ENCODE measurements at places on chromosomes 11 and 22.

DNA sequence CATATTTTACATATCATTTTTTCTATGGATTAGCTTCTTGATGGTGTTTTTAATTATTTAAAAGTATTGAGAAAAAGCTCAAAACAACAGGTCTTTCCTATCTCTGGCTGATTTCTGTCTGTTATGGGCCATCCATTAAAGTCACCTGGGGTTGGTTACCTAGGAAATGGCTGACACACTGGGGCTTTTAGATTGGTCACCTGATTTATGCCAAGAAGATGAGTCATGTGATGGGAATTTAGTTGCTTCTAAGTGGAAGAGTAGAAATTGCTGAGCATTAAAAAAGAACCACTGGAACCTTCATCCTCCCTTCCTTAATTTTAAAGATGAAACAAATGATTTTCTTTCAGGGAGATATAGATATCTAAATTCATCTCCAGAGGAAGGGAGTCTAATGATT is 48.8 kb upstream of the LARGE1 start:
- DNase-seq = no peak

DNA sequence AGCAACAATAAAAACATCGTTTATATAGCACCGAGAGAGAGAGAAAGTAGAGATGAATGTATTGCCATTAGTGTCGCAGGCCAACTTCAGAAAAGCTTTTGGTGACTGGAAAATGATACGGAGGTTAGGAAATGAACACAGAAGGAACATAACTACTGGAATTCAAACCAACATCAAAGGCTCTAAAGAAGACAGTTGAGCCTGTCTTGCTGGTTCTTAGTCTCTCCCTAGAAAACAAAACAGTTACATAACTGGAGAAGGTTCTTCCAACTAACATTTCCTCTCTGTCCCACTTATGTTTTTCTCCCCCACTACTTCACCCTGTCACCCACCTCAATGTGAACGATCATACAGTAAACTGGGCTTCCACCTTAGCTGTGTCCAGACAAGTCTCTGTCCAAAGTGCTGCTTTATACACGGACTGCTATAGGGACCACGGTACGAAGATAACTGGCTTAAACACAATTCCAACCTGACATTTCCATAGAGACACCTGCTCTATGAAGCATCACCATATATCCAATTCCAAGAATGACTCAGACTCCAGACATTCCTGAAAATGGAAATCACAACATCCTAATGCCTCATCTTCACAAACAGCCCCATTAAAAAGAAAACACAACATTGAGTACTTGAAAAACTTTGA is 85.2 kb upstream of the ARHGAP32 start:
- DNase-seq = no peak

GRCh38 chr11:70751142-70751734 is 352.9 kb downstream of the CTTN start:
- no peak for DNase-seq

- DNase-seq = no peak
Measured at GRCh38 chr11:17428925-17429324, 40.5 kb upstream of the KCNJ11 start.

DNA sequence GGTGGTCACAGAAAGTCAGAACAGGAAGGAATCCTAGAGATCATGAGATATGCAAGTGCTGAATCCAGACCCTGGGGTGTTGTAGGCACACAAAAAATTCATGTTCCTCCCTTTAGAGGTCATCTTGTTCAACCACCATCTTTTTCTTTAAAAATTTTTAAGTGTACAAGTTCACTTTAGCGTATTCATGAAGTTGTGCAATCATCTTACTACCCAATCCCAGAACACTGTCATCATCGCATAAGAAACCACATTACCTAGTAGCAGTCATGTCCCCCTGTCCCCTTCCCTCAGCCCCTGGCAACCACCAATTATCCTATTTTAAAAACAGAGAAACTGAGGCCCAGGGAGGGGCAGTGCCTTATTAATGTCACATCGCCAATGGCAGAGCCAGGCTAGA is 20.3 kb upstream of the WNT11 start:
- DNase-seq = no peak

GRCh38 chr22:30314915-30315314 is 11.8 kb downstream of the TBC1D10A start:
- no peak for DNase-seq

DNA sequence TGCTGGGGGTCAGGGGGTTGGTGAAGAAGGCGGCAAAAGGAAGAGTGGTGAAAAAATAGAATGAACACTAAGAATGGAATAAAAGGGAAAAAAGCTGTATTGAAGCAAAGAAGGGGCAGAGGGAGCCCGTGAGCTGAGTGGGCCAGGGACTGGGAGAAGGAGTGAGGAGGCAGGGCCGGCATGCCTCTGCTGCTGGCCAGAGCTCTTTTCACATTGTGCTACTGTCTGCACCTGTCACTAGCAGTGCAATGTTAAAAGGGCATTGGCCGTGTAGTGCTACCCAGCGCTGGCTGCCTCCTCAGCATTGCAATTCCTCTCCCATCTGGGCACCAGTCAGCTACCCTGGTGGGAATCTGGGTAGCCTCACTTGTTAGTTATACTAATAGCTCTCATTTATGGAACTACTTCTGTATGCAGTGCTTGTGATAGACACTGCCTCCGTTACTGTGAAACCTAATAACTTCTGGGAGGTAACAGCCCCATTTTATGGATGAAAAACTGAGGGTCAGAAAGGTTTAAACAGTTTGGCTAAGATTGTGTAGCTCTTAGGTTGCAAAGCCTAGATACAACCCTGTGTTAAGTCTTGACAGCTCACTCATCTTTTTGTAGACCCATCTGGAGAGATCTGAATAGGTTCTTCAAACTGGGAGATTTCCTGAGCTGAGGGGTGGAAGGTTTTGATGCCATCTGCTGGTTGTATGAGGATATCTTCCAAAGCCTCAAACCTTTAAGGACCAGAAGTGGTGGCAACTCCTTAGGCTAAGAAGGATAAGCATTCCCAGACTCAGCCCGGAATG is 8.5 kb downstream of the YPEL4 start:
- no peak for DNase-seq

DNA sequence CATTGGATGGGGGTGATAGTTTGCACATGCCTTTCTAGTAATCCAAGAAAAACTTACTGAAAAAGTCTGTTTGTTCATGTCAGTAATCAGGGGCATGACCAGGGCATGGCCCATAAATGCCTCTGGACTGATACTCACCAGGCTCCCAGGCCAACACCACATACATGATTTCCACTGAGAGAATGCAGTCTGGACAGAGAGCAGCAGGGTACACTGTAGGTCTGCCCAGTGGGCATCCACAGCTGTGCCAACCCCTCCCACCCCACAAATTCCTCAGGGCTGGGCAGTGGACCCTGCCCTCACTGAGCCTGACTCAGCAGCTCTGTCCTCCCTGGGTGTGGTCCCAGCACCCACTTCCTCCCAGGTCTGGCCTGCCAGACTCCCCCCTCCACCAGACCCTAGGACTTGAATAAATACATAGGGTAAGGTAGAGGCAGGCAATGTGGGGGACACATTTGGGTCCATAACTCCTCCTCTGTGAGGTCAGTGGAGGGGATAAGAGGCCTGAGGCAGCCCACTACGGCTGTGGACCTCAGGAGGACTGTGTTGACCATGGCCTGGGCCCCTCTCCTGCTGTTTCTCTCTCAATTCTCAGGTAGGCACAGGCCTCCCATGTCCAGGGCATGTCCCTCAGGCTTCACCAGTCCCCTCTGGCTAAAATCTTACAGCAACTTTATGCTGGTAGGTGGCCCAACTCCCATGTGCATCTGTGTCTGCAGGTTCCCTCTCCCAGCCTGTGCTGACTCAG is 92.2 kb upstream of the TOP3B start:
- no peak for DNase-seq

GRCh38 chr11:103927535-103927934 is 108.9 kb upstream of the DDI1 start:
- DNase-seq = no peak

- no peak for DNase-seq
Measured at GRCh38 chr11:126419801-126420697, 64.6 kb downstream of the ST3GAL4 start.

DNA sequence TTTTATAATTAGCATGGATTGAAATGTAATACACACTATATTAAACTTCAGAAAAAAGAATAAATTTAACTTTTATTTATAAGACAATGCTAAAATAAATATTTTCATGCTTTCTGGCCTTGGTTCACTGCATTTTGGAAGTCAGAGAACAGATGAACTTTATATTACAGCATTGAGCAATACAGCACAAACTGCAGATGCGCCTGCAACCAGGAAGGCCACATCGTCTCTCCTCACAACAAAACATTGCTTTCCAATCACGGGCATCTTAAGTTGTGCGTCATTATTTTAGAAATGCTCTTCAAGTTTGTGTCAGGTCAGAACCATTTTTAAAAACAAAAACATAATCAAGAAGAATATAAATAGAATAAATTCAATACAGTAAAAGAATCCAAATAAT is 89.3 kb upstream of the CEP126 start:
- DNase-seq = no peak

GRCh38 chr11:107598225-107599139 is 7.5 kb downstream of the ELMOD1 start:
- DNase-seq = no peak

DNA sequence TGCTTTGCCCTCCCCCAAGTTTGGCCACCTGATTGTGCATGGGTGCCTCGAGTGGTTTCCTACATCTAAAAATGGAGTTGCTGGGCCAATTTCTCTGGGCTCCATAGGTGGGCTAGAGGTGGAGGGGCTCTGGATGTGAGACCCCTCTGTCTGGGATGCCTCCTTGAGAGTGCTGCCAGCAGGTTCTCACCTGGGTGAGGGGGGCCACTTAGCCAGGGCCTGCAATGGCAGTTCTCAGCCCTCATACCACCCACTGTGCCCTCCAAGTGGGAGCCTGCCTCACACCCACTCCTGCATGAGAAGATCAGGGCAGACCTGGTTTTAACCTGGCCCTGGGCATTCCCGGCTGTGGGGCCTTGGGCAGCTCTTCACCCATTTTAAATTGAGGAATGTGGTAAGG is 83.9 kb downstream of the CABIN1 start:
- no peak for DNase-seq

DNA sequence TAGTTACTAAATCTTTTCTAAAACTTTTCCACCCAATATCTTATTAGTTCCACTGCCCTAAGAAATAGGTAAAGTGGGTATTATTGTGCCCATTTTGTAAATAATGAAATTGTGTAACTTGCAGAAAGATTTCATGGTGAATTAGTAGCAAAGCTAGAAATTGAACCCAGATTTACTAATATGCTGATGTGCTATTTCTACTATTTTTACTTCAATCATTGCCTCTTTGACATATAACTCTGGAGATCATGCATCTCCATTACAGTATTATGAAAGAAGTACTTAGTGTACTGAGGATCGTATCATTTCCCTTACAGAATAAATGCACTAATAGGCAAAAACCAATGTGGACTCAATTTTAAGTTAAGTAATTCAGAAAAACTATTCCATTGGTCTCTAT is 119.0 kb downstream of the CSTPP1 start:
- no peak for DNase-seq

- DNase-seq = no peak
Measured at GRCh38 chr11:62435846-62436660, 17.2 kb downstream of the SCGB1A1 start.

All from stimulated activated CD8-positive, alpha-beta memory T cell treated with anti-CD3 and anti-CD28 coated beads, Interleukin-4, amount 100 ng/mL, for 1 hour (primary cell).